Upper lobe of right lung (tissue), 1 donor: ENCODE measurements at places on chromosomes 3 and 15. TPM values are rescaled to one million over a fixed set of nuclear protein-coding genes. Genes with fewer than 3 reads are reported as not detected.
A peak's percentile ranks its signal among the peaks of the same experiment; 100 is the strongest.

The MST1R gene
- 46.2 TPM for total RNA-seq

The C3orf20 gene
- total RNA-seq, result 0.14 TPM

The FOXB1 gene
- total RNA-seq, result not detected

The ZNF660 gene
- total RNA-seq, result 5.9 TPM

The CADPS gene
- total RNA-seq, result 1.1 TPM

The CNOT10 gene
- total RNA-seq, result 30.1 TPM

The SPINK8 gene
- not detected for total RNA-seq

The FOXL2NB gene
- not detected for total RNA-seq

The ISLR2 gene
- 4.0 TPM for total RNA-seq

The TXNRD3 gene
- 10.3 TPM for total RNA-seq

The VEPH1 gene
- total RNA-seq, result 139 TPM

The EPB42 gene
- total RNA-seq, result not detected

The AGTR1 gene
- total RNA-seq, result 7.8 TPM

The ANKRD63 gene
- not detected for total RNA-seq

- DNase-seq, result no peak
- no peaks in the 10 kb centered on the region for H3K36me3 ChIP-seq
- H3K4me1 ChIP-seq, result no peaks in the 10 kb centered on the region
- no peak overlapping the region for H3K4me3 ChIP-seq
Observed at GRCh38 chr3:162034368-162034767, 537.8 kb downstream of the OTOL1 start.

DNA sequence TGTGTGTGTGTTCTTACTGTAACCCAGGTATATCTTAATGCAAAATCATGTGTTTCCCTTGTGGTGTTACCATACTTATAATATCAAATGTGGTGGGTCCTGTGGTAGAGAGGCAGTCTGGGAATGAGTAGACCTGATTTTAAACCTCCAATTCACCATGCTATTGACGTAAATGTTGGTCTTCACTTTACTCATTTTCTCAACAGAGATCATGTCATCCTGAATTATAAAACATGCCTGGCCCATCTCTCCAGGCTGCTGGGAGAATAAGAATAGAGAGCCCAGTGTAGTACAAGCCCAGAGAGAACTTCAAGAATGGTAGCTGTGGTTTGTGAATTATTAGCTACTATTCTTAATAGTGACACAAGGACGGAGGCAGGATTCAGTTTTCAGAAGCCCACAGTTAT is 88.1 kb downstream of the MBNL1 start:
- no peaks in the 10 kb centered on the region for H3K27me3 ChIP-seq
- no peaks in the 10 kb centered on the region for H3K36me3 ChIP-seq
- no peak for DNase-seq
- H3K4me3 ChIP-seq, result no peak overlapping the region

GRCh38 chr15:64807751-64808222 is 17.7 kb downstream of the PIF1 start:
- H3K36me3 ChIP-seq, result no peaks in the 10 kb centered on the region
- no peak overlapping the region for H3K4me3 ChIP-seq
- no peaks in the 10 kb centered on the region for H3K27me3 ChIP-seq
- DNase-seq, result no peak
- no peak overlapping the region for H3K27ac ChIP-seq

GRCh38 chr3:41600616-41601015 is 361.3 kb downstream of the ULK4 start:
- H3K4me3 ChIP-seq, result no peak overlapping the region
- H3K27me3 ChIP-seq, result no peaks in the 10 kb centered on the region
- no peak overlapping the region for H3K27ac ChIP-seq

GRCh38 chr15:79539401-79539800 is 107.3 kb downstream of the MINAR1 start:
- H3K4me1 ChIP-seq, result no peaks in the 10 kb centered on the region
- H3K36me3 ChIP-seq, result no peaks in the 10 kb centered on the region
- H3K4me3 ChIP-seq, result no peak overlapping the region
- no peak for DNase-seq
- H3K27ac ChIP-seq, result no peak overlapping the region

GRCh38 chr3:62607287-62608029 is 234.1 kb upstream of the FEZF2 start:
- peak overlapping the region; percentile 88 for H3K27ac ChIP-seq
- no peaks in the 10 kb centered on the region for H3K27me3 ChIP-seq
- H3K4me1 ChIP-seq, result no peaks in the 10 kb centered on the region
- no peaks in the 10 kb centered on the region for H3K36me3 ChIP-seq
- H3K4me3 ChIP-seq, result no peak overlapping the region

DNA sequence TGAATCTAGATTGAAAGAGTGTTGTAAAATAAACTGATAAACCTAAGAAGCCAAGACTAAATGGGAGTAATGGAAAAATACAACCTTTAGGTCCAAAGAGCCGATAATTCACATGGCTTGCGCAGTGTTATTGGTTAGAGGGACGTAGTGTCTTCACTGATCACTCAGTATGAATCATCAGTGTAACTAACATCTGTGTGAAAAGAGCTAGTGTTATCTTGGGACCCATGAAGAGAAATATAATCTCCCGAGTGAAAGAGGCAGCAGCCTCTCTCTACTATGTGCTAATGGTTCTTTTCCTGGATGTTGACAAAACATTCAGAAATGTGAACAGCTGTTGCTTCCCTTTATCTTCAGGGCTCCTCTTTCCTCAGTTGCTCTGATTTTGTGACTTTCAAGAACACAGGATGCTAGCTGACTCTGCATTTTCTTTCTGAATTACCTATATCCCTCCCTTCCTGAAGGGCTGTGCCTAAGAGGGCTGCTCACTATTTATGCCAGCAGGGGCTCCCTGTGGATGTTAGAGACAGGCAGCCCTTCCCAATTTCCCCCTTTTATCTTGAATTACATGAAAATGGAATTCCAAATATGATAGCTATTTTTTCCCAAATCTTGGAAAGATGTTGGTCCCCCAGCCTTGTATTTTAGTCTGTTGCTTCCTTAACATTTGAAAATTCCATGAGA is 128.8 kb downstream of the GRM7 start:
- DNase-seq, result no peak
- H3K4me1 ChIP-seq, result no peaks in the 10 kb centered on the region
- no peak overlapping the region for H3K4me3 ChIP-seq
- no peaks in the 10 kb centered on the region for H3K36me3 ChIP-seq
- H3K27me3 ChIP-seq, result no peaks in the 10 kb centered on the region
- H3K27ac ChIP-seq, result no peak overlapping the region

- no peaks in the 10 kb centered on the region for H3K4me1 ChIP-seq
- no peak overlapping the region for H3K27ac ChIP-seq
- no peaks in the 10 kb centered on the region for H3K36me3 ChIP-seq
- no peaks in the 10 kb centered on the region for H3K27me3 ChIP-seq
Observed at GRCh38 chr15:58537033-58537432, 105.2 kb downstream of the LIPC start.

DNA sequence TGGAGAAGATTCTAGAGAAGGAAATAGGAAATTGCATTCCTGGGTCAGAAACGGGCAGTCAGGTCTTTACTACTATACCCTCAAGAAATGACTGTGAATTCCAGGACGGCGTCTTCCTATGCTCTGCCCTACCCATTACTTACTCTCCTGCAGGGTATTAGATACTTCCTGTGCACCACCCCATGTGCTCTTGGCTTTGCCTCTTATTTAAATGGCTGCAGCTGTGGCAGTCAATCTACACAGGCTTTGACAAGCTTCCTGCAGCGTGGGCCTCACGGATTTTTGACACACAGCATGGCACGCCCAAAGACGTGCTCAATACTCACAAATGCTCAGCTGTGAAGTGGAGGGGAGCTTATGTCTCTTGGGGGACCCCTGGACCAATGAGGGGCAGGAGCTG is 206.1 kb downstream of the SV2B start:
- peaks cover 6% of the 10 kb centered on the region for H3K4me1 ChIP-seq
- peaks cover 25% of the 10 kb centered on the region for H3K27me3 ChIP-seq
- H3K27ac ChIP-seq, result no peak overlapping the region
- H3K36me3 ChIP-seq, result no peaks in the 10 kb centered on the region

DNA sequence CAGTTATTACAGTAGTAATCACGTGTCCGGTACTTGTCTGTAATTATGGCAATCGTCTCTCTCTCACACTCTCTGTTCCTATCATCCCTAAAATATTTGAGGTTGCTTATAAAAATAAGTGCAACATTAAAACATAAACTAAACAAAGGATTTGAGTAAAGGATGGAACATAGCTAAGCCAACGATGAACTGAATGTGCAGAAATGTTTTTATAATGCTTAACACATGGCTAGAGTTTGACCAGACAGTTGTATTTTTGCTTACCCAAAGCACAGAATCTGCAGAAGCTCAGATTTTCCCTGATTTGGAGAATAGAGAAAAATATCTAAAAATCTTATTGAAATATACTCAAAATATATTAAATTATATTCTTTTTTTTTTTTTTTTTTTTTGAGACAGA is 1030.9 kb downstream of the NAALADL2 start:
- no peaks in the 10 kb centered on the region for H3K27me3 ChIP-seq
- DNase-seq, result no peak
- H3K4me3 ChIP-seq, result no peak overlapping the region
- H3K27ac ChIP-seq, result no peak overlapping the region

GRCh38 chr3:59759298-59760031 is 709.6 kb upstream of the CFAP20DC start:
- no peak overlapping the region for H3K4me3 ChIP-seq
- H3K36me3 ChIP-seq, result no peaks in the 10 kb centered on the region
- no peaks in the 10 kb centered on the region for H3K27me3 ChIP-seq
- no peak overlapping the region for H3K27ac ChIP-seq

DNA sequence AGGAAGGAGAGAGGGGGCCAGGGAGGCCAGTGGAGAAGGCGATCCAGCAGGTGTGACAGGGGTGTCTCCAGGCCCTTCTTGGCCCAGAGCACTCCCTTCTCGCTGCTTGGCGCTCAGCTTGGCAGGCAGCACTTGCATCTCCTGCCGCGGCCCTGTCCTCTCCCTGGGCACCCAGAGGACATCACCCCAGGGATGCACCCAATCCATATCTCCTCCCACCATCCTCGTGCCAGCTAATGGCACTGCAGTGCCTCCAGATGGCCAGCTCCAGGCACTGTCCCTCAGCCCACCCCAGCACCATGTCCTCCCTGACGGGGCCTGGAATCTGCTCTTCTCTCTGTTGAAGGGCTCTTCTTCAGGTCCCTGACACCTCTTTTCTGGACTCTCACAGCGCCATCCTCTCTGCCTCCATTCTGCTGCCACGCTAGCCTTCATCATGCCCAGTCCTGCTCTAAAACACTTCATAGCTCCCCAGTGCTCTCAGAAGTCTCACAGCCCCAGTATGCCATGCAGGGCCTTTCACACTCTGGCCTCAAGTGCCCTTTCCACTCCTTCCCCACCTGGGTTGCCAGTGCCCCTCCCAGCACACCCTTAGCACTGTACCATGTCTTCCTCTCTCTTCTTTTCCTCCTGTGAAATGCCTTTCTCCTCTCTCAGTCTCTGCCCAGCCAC is 106.8 kb upstream of the SLC6A11 start:
- H3K4me3 ChIP-seq, result no peak overlapping the region
- H3K27ac ChIP-seq, result no peak overlapping the region
- no peak for DNase-seq
- peaks cover 47% of the 10 kb centered on the region for H3K27me3 ChIP-seq
- no peaks in the 10 kb centered on the region for H3K4me1 ChIP-seq

DNA sequence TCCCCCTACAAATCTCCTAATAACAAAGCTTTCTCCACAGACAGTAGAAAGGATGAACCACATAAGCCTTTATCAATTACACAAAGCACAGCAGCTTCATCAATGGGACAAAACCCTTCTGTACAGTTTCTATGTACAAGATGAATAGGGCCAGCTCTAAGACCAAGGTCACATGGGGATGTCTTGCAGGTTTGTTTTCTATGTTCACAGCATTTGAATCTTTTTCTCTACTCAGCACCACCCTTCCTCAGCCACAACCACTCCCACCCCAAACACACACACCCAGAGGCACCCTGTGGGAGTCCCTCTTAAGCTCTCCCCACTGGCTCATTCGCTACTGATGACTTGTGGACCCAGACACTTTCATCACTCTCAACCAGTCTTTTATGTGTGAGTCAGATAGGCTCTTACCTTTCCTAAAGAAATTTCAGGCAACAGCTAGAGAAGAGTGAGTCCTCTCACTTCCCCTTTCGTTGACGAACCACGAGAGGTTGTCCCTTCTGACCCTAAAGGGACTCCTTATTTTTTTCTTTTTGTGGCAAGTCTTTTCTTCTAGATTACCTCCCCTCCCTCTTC is 57.9 kb downstream of the ARHGAP31 start:
- H3K36me3 ChIP-seq, result no peaks in the 10 kb centered on the region
- H3K27me3 ChIP-seq, result no peaks in the 10 kb centered on the region
- DNase-seq, result no peak
- peak overlapping the region; percentile 51 for H3K27ac ChIP-seq
- H3K4me1 ChIP-seq, result peaks cover 67% of the 10 kb centered on the region
- H3K4me3 ChIP-seq, result no peak overlapping the region

DNA sequence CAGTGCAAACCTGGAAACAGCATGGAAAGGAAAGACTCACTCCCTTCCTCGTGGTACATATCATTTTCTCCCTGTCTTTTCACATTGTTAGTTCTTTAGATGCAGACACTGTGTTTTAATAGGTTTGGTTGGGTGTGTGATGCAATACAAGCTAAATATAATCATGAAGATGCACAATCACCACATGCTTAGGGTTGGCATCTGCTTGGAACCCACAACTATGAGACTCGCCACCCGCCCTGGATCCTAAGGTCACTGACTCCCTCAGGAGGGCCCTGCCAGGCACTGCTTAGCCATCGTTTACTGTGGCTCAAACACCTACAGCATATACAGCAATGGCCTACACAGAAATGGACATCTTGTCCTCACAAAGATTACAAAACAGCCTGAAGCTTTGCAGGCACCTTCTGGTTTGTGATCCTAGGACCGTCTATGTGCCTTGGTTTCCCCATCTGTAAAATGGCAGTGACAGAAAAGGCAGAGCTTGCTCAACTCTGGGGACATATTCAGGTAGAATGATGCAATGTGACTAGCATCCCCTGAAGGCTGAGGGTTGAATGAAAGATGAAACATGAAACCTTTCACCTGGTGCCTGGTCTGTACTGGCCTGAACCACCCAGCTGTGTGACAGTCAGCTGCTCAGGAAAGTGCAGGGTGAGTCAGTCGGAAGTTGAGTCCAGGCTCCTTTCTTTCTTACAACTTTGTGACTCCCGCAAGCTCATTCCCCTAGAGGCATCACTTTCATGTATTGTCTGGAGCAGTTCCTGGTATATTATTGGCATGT is 123.6 kb upstream of the PFN2 start:
- H3K27ac ChIP-seq, result no peak overlapping the region
- H3K4me3 ChIP-seq, result no peak overlapping the region
- DNase-seq, result no peak

GRCh38 chr3:112302150-112302830 is 8.3 kb upstream of the SLC9C1 start:
- peak; percentile 41 for DNase-seq
- H3K4me1 ChIP-seq, result peaks cover 9% of the 10 kb centered on the region
- H3K4me3 ChIP-seq, result no peak overlapping the region

- H3K4me1 ChIP-seq, result peaks cover 17% of the 10 kb centered on the region
- H3K4me3 ChIP-seq, result no peak overlapping the region
- no peaks in the 10 kb centered on the region for H3K36me3 ChIP-seq
- DNase-seq, result no peak
Observed at GRCh38 chr3:152497457-152497856, 228.7 kb downstream of the MBNL1 start.

- H3K36me3 ChIP-seq, result peaks cover 97% of the 10 kb centered on the region
- no peak for DNase-seq
- H3K4me1 ChIP-seq, result no peaks in the 10 kb centered on the region
- H3K27ac ChIP-seq, result no peak overlapping the region
- H3K4me3 ChIP-seq, result no peak overlapping the region
Observed at GRCh38 chr15:34240537-34240936, 15.7 kb downstream of the EMC4 start.
